ENCODE measurements at places on chromosomes 7 and 10.

DNA sequence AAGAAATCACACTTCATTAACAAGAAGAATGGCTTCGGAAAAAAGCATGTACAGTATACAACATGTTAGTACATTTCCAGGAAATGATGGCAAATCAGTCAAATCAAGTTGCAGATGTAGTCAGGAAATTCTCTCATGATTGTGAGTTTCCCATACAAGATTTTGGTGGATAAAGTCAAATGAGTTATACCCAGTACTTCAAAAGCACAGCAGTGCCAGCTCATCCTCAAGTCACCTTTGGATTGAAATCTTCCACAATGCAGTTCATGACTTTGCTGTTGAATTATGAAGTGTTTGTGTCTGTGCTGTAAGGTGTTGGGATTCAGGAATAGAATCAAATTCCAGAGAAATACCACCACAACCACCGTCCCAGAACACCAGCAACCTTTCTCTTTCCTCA, 301.3 kb upstream of the BMPER start:
- no peak for DNase-seq

DNA sequence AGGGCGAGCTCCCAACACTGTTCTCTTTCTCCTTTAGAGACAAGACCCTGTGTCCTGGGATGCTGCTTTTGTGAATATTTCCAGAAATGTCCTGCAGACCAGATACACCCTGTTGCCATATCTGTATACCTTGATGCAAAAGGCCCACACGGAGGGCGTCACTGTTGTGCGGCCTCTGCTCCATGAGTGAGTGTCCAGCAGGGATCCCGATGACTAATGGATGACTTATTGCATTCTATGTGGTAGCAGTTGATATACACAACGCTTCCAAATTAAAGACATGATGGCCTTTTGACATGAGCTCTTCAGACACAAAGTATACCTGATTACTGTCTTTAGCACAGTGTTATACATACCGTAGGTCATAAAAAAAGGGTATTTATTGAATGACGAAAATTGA, 45.0 kb upstream of the MGAM2 start:
- no peak for DNase-seq

GRCh38 chr7:17070231-17070708, 188.5 kb upstream of the AGR3 start:
- DNase-seq, result no peak

DNA sequence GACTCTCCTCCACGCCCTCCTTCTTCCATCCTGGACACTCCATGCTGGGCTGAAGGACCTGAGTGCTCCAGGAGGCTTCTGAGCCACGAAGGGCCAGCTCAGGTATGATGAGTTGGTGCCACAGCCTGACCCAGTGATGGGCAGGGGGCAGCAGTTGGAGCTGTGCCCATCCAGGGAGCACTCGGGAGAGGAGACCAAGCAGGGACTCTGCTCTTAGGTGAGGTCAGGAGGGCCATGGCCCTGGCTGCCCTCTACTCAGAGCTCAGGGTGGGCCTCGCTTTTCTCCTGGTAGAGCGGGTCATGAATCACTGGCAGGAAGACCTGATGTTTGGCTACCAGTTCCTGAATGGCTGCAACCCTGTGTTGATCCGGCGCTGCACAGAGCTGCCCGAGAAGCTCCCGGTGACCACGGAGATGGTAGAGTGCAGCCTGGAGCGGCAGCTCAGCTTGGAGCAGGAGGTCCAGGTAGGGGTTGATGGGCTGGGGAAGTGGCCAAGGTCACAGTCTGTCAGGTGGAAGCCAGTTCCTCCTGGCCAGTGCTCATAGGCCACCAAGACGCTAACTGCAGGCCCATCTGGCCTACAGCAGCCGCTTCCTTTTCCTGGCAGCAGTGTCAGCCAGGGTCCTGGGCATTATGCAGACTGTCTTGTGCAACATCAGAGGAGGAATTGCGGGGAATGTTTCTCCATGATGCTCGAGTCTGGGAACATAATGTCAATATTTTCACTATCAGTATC, 50.8 kb downstream of the ALOX5 start:
- DNase-seq, result no peak

GRCh38 chr7:80533287-80533686, 21.4 kb upstream of the GNAT3 start:
- no peak for DNase-seq

GRCh38 chr10:132326344-132326889, 5.6 kb upstream of the LRRC27 start:
- DNase-seq, result no peak

DNA sequence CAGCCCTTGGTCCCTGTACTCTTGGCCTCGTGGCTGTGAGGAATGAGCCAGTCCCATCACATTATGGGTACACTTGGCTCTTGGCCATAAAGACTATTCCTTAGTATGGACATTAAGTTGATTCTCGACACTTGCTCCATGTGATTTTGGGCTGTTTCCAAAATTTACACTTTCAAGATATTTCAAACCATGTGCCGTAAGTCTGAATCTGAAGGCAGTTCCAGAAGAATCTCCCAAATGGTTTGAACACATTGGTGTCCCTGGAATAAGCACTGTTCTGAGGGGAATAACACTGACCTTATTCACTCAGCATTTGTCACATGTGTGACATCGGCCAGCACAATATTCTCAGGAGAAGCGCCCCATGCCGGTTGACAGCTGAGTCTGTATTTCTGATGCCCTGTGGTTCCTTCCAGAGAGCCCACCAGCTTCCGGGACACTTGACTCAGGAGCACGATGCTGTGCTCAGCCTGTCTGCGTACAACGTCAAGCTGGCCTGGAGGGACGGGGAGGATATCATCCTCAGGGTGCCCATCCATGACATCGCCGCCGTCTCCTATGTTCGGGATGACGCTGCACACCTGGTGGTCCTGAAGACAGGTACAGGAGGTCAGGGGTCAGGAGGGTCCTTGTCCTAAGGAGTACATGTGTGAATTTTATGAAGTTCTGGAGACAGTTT, 24.6 kb downstream of the NACAD start:
- DNase-seq, result no peak

DNA sequence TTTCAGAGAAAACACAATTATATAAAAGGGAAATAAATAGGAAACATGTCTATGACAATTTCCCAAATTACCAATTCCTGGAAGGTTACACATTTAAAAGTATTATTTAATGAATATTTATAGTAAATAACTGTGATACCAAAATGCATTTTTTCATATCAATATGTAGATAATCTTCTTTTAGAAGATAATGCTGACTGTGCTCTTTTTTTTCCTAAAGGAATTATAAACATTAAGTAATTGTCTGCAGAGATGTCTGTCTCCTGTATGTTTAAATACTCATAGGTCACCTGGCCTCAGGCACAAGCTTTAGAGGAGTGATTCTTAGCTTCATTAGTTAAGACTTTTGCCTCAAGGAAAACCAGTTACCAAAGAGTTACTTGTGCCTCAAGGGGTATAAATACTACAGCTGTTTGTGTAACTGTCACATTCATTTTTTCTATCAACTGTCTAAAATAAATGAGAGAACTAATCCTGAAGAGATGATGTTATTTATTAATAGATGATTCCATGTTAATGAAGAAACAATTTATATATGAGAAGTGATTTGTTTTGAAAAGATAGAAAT, 77.1 kb downstream of the DNAJC1 start:
- no peak for DNase-seq

DNA sequence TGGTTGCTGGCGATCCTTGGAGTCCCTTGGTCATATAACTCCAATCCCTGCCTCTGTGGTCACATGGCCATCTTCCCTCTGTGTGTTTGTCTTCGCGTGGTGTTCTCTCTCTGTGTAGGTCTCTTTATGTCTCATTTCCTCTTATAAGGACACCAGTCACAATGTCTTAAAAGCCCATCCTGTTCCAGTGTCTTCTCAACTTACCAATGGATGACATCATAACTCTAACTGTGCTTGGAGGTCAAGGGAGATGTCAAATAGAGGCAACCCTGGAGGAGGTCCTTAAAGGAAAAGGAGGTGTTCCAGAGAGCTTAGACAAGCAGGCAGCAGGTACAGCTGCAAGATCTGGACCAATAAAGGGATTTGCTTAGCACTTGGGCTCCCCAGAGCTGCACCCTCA, 143.0 kb downstream of the BUB3 start:
- no peak for DNase-seq

DNA sequence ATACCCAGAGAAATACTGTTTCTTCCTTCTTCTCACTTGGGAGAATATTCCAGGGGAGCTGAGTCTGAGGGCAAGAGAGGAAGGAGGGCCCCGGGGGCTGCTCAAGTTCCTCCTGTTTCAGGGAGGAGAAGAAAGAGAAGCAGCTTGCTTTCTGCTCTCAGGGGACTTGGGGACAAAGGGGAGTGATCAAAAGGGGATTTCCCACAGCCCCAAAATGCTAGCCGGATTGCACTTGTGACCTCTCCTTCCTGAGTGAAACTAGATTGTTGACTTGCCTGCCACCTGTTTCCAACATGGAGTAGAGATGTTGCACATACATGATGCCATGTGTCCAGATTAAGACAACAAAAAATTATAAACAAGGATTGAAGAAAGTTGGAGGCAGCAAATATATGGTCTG, 28.7 kb upstream of the PDCD4 start:
- DNase-seq, result no peak

Measured in Daoy (cell line).